Aortic smooth muscle cell (primary cell): ENCODE measurements at places on chromosomes 13 and 19. TPM values are rescaled to one million over a fixed set of nuclear protein-coding genes. Genes with fewer than 3 reads are reported as not detected.

Gene ANO8
- total RNA-seq: 6.3 and 6.7 TPM in 2 replicates

Gene KLK4
- not detected in 2 replicates for total RNA-seq

Gene CD37
- not detected in 2 replicates for total RNA-seq

Gene ZNF568
- total RNA-seq: 14.9 and 16.0 TPM in 2 replicates

Gene KLK3
- total RNA-seq: not detected in 2 replicates
